ENCODE measurements at places on chromosomes 7 and 10. TPM values are rescaled to one million over a fixed set of nuclear protein-coding genes. Genes with fewer than 3 reads are reported as not detected.

DNA sequence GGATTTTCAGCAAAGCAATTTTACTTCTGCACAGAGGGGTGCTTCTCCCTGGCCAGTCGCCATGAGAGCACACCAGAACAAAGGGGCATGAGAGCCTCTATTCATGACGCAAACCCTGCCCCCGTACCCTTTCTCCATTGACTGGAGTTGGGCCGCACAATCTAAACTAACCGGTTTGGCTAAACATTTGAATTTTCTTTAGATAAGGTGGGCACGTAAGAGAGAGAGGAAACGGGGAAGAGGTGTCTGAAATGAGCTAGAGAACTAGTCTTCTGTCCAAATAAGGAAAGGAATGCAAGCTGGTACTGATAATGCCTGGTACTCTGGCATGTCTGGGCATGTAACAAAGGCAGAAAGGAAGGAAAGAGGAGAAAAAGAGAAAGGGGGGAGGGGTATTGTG lies 13.2 kb upstream of the SCIN start:
- no peaks in the 10 kb centered on the region for H3K4me1 ChIP-seq
- H3K27me3 ChIP-seq: no peaks in the 10 kb centered on the region
- H3K4me3 ChIP-seq: no peak overlapping the region

GRCh38 chr7:19725770-19726169 lies 16.9 kb upstream of the POLR1F start:
- H3K27ac ChIP-seq: no peak overlapping the region
- H3K4me3 ChIP-seq: no peak overlapping the region
- no peaks in the 10 kb centered on the region for H3K27me3 ChIP-seq
- H3K36me3 ChIP-seq: no peaks in the 10 kb centered on the region

GRCh38 chr10:88471899-88472298 lies 111.2 kb downstream of the RNLS start:
- no peak overlapping the region for H3K27ac ChIP-seq
- no peak overlapping the region for H3K4me3 ChIP-seq
- no peaks in the 10 kb centered on the region for H3K4me1 ChIP-seq
- H3K27me3 ChIP-seq: no peaks in the 10 kb centered on the region
- DNase-seq: no peak

GRCh38 chr10:106387063-106387462 lies 777.4 kb downstream of the SORCS1 start:
- no peaks in the 10 kb centered on the region for H3K36me3 ChIP-seq
- H3K4me1 ChIP-seq: no peaks in the 10 kb centered on the region
- H3K4me3 ChIP-seq: no peak overlapping the region
- no peak for DNase-seq
- no peak overlapping the region for H3K27ac ChIP-seq

GRCh38 chr10:35041502-35041879 lies 48.6 kb downstream of the CUL2 start:
- H3K27me3 ChIP-seq: no peaks in the 10 kb centered on the region
- no peak overlapping the region for H3K4me3 ChIP-seq
- H3K36me3 ChIP-seq: no peaks in the 10 kb centered on the region
- no peak for DNase-seq
- no peaks in the 10 kb centered on the region for H3K4me1 ChIP-seq

Gene AIFM2
- 3.2 TPM for total RNA-seq
